Fibroblast of pulmonary artery (primary cell): ENCODE measurements at places on chromosomes 1 and 21.
A peak's percentile ranks its signal among the peaks of the same experiment; 100 is the strongest.

DNA sequence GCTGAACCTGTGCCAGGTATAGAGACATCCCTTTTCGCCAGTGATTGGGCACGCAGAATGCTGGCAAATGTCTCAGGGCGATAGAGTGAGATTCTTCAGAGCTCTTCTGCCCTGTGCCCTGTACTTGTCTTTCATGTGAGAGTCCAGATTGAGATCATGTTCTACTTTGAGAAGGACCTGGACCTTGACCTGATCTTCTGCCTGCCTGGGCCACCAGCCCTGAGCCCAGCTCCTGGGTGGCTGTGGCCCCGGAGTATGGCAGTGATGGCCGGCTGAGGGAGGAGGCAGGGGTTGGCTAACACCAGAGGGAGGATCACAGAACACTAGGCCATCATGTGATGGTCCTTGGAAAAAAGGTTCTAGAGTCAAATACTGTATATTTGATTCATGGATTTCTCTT, 13.8 kb downstream of the STRIP1 start:
- no peak for DNase-seq

GRCh38 chr1:32337855-32338636, 2.0 kb upstream of the MARCKSL1 start:
- DNase-seq = peak; percentile 74

GRCh38 chr1:13505020-13505419, 8.8 kb downstream of the LRRC38 start:
- DNase-seq = no peak

- no peak for DNase-seq
Measured at GRCh38 chr1:1337793-1338147, 6.7 kb downstream of the TAS1R3 start.

GRCh38 chr1:78570539-78570938, 49.7 kb upstream of the IFI44L start:
- DNase-seq = no peak

DNA sequence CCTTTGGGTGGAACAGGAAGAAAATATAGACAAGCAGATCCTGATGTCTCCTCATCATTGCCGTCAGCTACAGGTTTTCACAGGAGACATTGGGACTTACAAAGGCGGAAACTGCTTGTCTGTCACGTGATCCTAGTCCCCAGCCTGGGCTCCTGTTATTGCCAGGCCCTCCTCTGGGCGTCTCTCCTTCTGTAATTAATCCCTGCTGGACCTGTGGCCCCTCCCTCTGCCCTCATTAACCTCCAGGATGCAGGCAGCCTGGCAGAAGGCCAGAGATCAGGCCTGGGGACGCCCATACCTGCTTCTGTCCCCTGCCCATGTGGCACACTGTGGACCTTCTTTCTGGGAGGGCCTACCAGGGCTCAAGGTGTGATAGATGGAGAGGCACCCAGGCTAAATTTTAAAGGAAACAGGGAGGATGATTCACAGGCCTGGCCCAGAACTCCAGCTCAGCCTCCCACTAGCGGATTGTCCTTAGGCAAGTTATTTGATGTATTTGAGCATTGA, 2.4 kb downstream of the S100A5 start:
- DNase-seq = no peak

DNA sequence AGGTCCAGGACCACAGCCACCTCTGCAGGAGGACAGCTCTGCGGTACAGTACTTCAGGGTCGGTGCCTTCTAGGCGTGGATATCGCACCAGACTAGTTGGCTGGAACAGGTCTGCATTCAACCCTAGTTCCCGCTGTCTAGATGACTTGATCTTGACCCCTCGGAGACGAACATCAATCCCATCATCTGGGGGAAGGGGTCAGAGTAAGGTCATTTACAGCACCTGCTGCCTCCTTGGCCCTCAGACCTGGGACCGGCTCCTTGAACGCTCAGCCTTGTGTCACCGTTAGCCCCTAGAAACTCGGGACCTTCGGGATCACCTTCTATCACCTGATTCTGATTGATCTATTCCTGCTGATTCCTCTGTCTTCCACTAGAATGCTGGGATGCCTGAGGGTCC, 2.6 kb downstream of the HECTD3 start:
- no peak for DNase-seq

- peak; percentile 54 for DNase-seq
Measured at GRCh38 chr1:33137800-33138199, 44.0 kb downstream of the TRIM62 start.

GRCh38 chr1:230158415-230159291, 91.6 kb downstream of the GALNT2 start:
- no peak for DNase-seq

DNA sequence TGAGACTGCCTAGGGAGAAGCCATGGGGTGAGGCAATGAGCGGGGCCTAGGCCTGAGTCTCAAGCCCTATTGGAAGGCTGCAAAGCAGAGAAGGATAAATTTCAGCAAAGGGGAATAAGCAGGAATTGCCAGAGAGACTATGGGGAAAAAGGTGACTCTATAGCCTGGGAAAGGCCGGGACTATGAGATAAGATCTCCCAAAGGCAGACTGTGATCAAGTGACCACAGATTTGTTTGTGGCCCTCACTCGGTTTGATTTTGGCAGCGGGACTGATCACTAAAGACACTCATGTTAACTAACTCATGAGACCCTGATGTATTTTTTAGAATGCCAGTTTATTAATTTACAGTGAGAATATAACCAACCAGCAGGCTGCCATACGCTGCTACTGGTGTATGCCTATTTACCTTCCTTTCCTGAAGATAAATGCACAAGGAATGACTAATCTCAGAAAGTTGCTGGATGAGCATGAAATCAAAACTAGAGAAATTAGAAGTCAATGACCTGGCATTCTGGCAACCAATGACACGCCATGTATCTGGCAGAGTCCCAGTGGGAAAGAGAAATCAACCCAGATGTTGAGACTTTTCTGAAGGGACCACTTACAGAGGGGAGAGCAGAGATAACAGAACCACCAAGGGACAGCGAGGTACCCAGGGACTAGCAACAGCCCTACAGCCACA, 4.3 kb downstream of the HSF2BP start:
- no peak for DNase-seq

DNA sequence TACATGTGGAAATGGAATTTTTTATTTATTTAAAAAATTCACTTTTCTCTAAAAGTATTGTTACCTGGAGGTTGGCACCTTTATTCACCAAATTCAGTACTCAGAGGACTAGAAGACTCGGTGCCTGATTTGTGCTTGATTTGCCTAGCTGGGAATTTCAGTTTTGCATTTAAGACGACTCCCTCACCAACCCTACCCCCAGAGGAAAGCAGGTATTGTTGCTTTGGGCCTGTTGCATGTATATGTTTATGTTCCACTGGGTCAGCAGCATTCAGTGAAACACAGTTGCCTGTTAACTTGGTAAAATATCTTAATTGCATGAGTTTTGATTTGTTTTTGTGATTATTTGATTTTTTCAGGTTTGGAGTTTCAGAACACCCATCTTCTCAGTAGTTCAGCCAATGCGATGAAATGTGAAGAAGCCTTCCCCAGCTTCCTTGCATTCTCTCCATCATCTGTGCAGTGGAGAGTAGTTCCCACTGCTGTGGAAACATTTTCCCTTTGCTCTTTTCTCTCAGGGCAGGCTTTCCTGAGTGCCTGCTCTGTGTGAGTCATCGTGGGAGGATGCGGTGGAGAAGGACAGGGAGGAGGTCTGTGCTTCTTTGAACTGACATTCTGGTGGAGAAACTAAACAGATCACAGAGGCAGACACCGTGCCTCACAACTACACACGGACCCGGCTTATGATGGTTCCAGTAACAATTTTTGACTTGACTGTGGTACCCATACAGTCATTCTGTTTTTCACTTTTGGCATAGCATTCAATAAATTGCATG, 6.4 kb downstream of the ADARB1 start:
- DNase-seq = peak; percentile 68

DNA sequence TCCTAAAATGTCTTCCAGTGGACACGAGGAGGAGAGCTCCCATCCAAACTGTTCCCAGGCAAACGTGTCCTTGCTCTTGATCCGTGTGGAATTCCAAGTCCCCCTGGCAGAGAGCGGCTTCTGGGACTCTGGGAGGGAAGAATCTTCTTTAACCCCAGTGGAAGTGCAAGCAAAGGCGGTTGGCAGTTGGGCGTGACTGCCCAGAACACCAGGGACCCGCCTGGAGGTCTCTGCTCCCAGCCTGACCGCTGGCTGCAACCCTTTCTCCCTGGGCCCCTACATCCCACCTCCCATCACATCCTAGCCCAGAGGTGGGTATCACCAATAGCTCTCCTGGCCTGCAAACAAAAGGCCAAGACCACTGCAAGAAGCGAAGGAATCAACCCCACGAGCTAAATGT, 17.8 kb downstream of the CASZ1 start:
- DNase-seq = no peak

DNA sequence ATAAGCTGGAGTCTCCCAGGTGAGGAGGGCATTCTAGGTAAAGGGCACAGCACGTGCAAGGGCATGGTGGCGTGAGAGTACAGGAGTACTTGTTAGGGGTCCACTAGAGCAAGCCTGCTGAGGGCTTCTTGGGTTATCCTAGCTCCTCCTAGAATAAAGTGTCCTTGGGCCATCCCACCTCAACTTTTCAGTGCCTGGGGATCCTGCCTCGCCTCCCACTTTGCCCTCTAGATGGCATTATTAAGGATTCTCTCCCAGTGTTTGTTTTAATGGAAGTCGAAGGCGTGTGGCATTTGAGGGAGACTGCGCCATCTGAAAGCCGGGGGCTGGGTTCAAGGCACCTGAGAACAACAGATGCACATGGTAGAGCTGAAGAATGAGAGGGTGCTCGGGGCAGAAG, 74.5 kb upstream of the SELENON start:
- DNase-seq = no peak

DNA sequence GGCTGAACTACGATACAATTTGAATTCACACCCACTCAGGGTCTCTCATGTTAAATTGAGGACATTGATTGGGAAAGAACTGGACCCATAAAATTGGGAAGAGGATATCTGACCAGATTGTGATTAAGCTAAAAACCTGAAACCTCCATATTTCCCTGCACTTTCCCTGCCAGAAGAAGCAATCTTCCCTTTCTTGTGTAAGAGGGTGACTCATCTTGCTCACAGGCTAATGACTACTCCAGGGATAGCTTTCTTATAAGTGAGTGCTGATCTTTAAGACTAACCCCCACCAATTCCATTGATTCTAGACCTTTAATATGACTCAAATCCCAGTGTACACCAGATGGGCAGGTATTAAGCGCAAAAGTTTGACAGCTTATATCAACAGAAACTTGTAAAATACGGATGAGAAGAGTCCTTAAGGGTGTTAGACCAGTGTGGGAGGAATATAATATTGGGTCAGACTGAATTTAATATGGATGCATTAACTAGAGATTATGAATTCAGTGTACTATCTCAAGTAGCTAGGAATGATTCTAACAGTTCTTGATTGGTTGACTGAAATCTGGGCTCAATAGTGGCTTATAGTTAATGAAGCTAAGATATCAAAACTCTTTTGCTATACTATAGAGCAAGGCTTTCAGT, 12.1 kb upstream of the SGIP1 start:
- DNase-seq = peak; percentile 85

DNA sequence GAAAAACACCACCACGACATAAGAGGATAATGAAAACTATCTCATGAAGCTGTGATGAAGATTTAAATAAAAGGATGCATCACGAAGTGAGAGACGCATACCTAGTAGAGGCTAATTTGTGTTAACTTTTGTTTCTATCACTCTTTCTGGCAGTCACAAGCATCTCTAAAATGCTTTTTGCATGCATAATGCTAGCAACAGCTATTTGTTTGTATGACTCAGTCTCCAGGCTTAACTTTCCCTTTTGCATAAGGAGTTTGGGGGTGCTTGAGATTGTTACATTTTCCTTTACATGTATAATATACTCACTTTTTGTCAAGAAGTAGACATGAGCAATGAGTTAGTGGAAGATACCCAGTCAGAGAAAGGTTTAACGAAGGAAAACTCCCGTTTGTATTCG, 385.4 kb downstream of the DISC1 start:
- peak; percentile 6 for DNase-seq

DNA sequence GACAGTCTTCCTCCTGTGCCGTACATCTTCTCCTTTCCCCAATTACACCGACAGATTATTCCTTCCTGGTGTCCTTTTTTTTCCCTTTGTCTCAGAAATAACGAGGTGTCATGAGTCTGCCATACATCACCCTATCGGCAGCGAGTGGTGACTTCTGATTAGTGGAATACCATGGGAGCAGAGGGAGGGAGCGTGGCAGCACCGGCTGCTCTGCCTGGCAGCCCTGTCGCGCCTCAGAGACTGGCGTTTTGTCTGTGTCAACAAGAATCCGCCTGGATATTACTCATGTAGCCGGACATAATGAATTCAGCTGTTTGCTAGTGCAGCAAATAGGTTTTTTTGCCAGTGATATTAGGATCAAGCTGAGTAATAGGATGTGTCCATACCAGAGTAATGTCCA, 51.8 kb downstream of the UTP25 start:
- DNase-seq = peak; percentile 49
